Left cardiac atrium (tissue), 4 donors: ENCODE measurements at places on chromosomes 3 and 15. TPM values are rescaled to one million over a fixed set of nuclear protein-coding genes. Genes with fewer than 3 reads are reported as not detected.

The SLC12A8 gene
- total RNA-seq = 0.92 TPM

- DNase-seq = peak; percentile 69
Observed at GRCh38 chr15:70062321-70062956, 35.3 kb downstream of the TLE3 start.

- DNase-seq = no peak
Observed at GRCh38 chr15:69668963-69669362, 216.3 kb downstream of the RPLP1 start.

- peak; percentile 50 for DNase-seq
Observed at GRCh38 chr15:71136159-71136783, 21.0 kb downstream of the THSD4 start.

GRCh38 chr3:55337641-55338180 is 149.4 kb downstream of the WNT5A start:
- DNase-seq = no peak

The SCN11A gene
- total RNA-seq = not detected

DNA sequence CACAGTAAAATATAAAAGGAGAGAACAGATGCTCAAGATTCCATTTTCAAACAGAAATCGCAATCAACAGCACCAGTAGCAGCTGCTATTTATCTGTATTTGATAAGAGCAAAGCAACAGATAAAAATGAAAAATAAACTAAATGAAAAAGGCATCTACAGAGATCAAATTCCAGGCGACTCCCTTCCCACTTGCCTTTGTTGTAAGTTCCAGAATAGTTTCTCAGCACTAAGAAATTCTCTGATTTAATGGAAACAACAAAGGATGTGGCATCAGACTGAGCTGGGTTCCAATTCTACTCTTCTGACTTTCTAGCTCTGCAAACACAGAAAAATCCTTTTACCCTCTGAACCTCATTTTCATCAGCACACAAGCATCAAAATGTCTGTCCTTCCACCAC is 110.8 kb upstream of the MME start:
- DNase-seq = no peak

- DNase-seq = no peak
Observed at GRCh38 chr15:79922512-79923078, 25.8 kb upstream of the MTHFS start.

DNA sequence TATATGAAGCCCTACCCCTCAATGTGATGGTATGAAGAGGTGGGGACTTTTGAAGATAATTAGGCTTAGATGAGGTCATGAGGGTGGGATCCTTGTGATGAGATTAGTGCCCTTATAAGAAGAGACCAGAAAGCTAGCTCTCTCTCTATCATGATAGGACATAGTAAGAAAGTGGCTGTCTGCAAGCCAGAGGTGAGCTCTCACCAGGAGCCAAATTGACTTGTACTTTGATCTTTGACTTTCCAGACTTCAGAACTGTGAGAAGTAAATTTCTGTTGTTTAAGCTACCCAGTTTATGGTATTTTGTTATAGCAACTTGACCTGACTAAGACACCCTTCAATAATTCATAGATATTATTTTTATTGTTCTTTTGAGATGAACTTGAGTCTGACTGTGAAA is 29.9 kb upstream of the MRPL3 start:
- no peak for DNase-seq

GRCh38 chr15:50562735-50563640 is 16.5 kb upstream of the USP50 start:
- no peak for DNase-seq

DNA sequence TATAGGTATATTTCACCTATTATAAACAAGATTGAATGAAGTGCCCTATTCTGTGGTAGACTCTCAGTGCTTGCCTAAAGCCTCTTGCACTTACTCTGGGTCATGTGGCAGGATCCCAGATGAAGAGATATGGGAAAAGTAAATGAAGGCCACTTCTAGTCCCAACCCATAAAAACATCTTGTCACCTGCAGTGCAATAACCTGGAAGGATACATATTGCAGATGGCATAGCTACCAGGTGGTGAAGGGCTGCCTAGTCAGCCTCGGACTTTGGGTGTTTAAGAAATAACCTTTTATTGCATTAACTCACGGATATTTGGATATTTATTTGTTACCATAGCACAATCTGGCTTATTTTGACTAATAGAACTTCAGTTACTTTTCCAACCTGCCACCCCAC is 367.1 kb downstream of the UNC13C start:
- DNase-seq = no peak

The ZNF501 gene
- 4.0 TPM for total RNA-seq

The GOLGA8H gene
- not detected for total RNA-seq

DNA sequence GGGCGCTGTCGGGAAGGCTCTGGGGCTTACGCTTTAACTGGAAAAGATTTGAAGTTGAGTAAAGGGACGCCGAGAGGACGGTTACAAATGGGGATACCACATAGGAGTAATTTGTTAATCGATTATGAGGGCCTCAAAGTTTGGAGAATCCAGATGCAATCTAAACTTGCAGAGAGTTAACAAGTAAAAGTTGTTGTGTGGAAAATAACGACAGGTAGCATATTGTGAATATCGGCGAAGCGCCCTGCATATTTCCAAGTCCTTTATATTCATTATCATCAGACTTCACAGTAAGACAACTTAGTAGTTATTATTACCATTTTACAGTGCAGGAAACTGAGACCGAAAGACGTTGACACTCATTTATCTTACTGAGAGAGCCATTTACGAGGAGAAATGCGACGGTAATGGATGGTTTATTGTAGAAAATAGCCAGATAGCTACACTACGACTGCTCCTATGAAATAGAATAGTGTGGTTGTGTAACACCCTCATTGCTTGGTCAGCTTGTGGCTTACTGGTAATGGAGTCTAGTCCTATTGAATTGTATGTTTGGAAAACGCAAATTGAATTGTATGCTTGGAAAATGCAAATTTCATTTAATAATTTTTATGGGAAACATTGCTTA is 700 bp downstream of the MKRN2 start:
- no peak for DNase-seq

The XIRP1 gene
- 160 TPM for total RNA-seq

GRCh38 chr15:70765504-70766281 is 2.3 kb upstream of the UACA start:
- no peak for DNase-seq

The TMEM207 gene
- total RNA-seq = not detected

GRCh38 chr3:127741246-127741645 is 68.5 kb downstream of the ABTB1 start:
- DNase-seq = no peak

DNA sequence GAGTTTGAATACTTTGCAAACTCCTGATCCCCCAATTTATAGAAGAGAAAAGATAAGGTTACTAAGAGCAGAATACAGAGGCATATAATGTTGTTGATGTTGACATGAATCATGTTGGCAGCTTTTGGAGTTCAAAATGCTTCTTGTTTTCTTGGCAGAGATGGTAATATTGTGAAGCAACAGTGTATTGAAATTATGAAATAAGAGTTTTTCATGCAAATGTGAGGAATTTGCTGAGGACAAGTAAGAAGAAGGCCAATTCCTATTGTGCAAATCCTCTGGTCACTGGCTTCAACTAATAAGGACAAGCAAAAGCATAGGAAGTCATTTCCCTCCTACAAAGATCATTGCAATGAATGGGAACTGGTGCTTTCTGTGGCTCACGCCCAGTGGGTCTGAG is 126.9 kb upstream of the CHL1 start:
- no peak for DNase-seq

- no peak for DNase-seq
Observed at GRCh38 chr3:47161983-47162696, 1.8 kb downstream of the SETD2 start.

GRCh38 chr3:32283304-32283703 is 44.8 kb downstream of the CMTM8 start:
- peak; percentile 61 for DNase-seq

DNA sequence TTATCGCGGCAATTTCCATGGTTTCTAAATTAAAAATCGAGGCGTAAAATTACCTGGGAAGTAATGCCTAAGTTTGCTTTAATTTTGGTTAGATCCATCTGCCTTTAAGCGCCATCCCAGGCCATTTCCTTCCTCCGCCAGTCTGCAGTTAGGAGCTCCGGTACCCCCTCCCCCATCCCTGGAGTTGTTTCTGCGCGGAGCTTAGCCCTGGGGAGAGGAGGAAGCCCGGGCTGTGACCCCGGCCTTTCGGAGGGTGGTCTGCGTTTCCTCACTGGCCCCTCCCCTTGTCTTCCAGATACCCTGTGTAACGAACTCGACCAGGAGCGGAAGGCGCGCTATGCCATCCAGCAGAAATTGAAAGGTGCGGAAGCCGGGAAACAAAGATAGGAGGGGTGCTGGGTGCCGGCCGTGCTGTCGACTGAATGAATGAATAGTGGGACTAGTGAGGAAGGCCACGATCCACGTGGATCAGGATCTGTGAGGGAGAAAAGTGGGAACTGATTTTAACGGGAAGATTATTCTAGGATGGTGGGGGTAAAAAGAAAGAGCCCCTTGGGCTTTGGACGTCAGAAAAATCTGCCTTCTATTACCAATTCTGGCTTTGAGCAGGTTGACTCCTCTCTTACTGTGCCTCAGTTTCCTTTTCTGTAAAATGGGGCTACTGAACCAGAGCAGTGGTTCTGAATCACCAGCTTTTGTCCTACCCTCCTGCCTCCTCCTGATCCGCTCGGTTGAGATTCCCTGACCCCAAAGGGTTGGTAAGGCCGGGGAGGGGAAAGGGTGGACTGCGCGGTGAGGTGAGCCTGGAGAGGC is 6.7 kb downstream of the RNU6-1 start:
- DNase-seq = no peak

DNA sequence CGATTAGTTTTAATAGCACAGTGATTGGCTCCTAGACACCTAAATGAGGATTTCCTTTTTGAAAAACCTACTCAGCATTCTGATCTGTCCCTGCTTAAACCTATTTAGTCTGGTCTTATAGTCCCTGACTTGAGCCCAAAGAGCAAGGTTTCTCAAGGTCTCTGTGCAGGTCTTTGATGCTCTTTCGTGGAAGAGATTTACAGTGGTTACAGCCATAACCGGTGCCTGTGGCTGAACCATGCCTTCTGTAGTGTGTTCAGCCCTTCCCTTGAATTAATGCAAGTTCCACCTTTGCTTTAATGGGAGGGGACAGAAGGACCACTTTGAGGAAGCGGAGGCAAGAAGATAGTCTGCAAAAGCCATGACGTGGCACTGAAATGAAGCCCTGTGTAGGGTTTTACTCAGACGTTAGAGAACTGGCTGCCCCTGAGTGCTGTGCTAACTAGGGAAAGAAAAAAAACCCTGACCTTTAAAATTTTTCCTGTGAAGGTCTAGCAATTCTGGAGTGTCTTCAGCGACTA is 43.0 kb downstream of the ZBTB38 start:
- no peak for DNase-seq

GRCh38 chr3:156661155-156661554 is 13.2 kb upstream of the TIPARP start:
- no peak for DNase-seq

The REC114 gene
- total RNA-seq = not detected
